NCI-H1092 (cell line): ENCODE measurements at places on chromosomes 12 and 14.

- no peak for DNase-seq
These were observed 78.5 kb downstream of the DICER1 start for GRCh38 chr14:95078867-95079266.

DNA sequence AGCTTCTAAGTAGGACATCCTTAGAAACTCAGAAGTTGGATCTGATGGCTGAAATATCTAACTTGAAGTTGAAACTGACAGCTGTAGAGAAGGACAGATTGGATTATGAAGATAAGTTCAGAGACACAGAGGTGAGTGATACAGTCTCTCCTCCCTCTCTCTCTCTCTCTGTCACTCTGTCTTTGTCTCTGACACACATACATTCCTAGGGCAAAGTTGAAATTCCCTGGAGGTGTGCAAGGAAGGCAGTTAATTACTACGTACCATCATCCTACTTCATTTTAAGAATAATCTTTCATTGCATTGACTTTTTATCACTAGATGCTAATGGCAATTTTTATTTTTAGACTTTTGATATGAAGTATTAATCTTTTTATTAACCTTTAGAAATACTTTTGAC lies 46.2 kb upstream of the REP15 start:
- DNase-seq: no peak

- DNase-seq: no peak
These were observed 37.6 kb downstream of the INSM2 start for GRCh38 chr14:35571598-35571997.

GRCh38 chr14:20631023-20631879 lies 10.2 kb downstream of the OR6S1 start:
- DNase-seq: no peak

DNA sequence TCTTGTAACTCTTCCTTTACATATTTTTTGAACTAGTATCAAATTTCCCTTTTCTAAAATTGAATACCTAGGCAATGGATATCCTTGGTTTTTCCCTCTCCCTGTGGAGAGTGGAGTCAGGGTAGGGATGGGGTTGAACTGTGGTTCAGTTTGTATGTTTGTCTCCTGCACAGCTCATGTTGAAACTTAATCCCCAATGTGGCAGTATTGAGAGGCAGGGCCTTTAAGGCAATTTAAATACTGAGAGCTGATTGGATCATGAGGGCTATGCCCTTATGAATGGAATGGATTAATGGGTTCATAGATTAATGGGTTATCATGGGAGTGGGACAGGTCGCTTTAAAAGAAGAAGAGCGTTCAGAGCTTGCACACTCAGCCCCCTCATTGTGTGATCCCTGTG lies 127.2 kb upstream of the RGS6 start:
- no peak for DNase-seq
